ENCODE measurements at places on chromosomes 12 and 14. TPM values are rescaled to one million over a fixed set of nuclear protein-coding genes. Genes with fewer than 3 reads are reported as not detected.

DNA sequence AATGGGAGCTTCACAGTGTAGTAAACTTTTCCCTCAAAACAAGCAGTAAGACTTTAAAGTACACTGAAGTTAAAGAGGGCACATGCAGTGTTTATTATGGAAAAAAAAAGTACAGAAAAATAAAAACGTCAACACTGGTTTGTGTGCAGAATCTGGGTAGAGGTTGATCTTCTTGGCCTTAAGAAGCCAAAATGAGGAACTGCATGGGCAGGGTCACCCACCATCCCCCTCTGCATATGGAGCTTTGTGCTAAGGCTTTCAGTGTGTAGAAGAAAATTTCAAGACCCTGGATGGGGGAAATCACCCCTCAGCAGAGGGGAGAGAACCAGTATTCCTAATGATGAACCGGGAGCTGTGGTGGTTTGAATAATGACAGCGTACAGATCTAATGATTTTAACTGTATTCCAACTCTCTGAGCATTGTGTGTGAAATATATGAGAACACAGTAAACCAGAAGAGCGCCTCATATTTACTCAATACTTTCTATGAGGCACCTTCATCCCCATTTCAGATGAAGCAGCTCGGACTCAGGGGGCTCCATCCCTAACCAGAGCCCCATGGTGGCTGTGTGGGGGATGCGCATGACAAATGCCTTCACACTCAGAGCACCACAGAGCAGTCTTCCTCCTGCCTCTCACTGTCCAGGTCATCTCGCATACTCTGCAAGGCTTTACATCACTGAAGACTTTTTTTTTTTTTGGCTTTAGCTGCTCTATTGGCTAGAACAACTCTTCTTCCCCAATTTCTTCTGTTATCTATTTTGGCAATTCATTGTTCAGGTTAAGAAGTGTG is 33.4 kb downstream of the ACADS start:
- DNase-seq: no peak

DNA sequence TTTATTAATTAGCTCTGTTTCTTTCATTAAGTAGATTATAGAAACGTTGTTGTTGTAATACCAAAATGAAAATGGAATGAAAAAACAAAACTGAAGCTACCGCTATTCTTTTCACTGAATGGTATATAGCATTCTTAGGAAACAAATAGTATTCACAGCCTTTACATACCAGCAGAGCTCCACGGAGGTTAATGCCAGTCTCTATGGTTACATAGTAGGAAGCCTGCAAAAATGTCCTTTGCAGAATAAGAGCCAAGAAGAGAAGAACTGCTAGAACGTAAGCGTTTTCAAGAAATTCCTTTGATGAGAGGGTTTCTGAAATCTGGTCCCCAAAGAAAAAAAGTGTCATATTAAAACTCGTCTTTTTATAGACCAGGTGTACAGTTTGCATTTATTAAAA is 30.6 kb downstream of the ABCC9 start:
- DNase-seq: no peak

GRCh38 chr14:85471744-85472143 is 58.2 kb upstream of the FLRT2 start:
- DNase-seq: peak; percentile 54

- DNase-seq: no peak
These were observed 54.1 kb downstream of the BEGAIN start for GRCh38 chr14:100532906-100533655.

GRCh38 chr12:117010693-117011451 is 88.3 kb downstream of the TESC start:
- DNase-seq: no peak

- DNase-seq: no peak
These were observed 60.8 kb upstream of the EVL start for GRCh38 chr14:100004392-100004791.

DNA sequence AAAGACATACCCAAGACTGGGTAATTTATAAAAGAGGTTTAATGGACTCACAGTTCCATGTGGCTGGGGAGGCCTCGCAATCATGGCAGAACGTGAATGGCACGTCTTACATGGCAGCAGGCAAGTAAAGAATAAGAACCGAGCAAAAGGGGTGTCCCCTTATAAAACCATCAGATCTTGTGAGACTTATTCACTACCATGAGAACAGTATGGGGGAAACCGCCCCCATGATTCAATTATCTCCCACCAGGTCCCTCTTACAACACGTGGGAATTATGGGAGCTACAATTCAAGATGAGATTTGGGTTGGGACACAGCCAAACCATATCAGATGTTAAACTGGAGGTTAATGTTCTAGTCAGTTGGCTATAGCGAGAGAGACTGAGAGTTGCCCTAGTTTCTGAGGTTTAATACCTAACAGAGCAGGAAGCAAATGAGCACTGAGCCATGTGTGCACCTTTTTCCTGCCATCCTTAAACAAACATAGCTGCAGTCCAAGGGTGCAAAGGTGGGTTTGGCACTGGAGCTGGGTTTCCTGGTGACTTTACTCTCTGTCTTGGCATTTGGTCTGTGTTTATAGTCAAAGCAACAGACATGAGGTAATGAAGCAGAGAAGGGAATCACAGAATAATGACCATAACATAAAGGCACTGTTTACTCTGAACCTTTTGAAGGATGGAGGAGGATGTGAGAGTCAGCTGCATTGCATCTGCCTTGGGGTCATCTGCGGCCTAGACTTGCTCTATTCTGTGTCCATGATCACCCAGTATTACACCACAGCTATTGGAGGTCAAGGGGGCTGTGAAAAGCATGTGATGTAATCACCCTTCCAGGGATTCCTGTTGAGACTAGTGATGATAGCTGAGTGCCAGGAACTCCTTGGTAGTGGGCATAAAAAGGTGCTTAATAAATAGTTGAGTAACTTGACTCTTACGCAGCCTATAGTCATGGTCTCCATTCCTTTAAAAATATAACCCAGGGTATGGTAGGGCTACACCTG is 83.6 kb upstream of the USP44 start:
- peak; percentile 39 for DNase-seq

DNA sequence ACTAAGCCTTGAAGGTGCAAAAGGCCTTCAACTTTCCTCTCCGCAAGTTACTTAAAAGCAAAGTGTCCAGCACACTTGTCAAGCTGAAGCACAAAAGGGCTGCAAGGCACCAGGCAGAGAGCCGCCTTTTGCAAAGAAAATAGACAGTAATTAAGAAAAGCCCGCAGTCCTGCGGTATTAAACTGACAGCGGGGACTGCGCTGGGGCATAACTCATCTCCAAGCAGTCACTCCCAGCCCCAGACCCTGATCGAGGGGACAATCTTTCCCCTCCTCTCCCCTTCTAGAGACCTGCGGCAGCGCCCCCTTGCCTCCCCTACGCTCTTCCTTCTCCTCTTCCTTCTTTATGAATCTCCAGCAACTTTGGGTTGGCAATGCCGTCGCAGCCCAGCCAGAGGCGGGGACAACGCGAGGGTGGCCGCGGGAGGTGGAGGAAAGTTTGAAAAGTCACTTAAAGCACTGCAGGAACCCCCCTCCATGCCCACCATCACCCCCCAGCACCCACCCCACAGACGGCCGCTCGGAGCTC is 200.9 kb upstream of the CAND1 start:
- DNase-seq: no peak

DNA sequence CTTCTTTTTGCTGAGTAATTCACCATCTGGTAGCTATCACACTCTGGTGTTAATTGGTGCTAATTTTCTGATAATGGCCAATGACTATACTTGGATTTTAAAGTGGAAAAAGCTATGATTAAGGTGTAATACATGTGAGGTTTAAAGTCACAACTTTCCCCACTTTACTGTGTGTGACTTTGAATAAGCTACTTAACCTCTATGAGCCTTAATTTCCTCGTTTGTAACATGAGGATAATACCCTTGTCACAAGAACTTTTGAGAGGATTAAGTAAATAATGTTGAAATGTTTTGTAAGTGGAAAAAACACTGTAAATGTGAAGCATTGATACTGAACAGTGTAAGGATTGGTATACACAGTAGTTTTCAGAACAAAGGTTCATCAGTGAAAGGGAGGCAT is 65.3 kb downstream of the MSRB3 start:
- DNase-seq: no peak

DNA sequence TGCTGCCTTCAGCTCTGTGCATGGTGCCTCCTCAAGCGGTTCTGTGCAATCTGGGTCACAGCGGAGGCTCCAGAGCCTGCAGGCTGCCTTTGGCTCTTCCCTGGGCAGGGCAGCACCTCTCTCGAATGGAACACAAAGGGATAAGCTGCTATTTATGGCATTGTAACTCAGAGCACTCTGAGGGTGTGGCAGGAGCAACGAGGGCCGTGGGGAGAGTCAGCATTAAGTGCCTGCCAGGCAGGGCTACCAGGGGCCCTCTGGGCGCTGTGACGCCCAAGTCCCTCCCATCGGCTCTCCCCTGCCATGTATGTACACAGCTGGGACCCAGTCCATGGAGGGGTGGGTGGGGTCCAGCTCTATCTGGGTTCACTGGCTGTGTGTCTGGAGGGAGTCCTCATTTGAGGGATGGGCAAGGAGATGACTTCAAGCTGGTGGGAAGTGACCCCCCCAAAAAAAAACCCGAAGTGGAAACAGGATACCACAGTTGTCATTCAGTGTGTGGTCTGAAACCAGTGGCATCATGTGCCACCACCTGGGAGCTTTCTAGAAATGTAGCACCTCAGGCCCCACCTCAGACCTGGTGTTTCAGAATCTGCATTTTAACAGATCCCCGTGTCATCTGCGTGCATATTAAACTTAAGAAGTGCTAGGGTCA is 44.0 kb upstream of the OAS1 start:
- DNase-seq: no peak

- DNase-seq: peak; percentile 84
These were observed 15.7 kb downstream of the TBX3 start for GRCh38 chr12:114668151-114668885.

- DNase-seq: no peak
These were observed 493 bp downstream of the HOXC5 start for GRCh38 chr12:54033106-54033979.

DNA sequence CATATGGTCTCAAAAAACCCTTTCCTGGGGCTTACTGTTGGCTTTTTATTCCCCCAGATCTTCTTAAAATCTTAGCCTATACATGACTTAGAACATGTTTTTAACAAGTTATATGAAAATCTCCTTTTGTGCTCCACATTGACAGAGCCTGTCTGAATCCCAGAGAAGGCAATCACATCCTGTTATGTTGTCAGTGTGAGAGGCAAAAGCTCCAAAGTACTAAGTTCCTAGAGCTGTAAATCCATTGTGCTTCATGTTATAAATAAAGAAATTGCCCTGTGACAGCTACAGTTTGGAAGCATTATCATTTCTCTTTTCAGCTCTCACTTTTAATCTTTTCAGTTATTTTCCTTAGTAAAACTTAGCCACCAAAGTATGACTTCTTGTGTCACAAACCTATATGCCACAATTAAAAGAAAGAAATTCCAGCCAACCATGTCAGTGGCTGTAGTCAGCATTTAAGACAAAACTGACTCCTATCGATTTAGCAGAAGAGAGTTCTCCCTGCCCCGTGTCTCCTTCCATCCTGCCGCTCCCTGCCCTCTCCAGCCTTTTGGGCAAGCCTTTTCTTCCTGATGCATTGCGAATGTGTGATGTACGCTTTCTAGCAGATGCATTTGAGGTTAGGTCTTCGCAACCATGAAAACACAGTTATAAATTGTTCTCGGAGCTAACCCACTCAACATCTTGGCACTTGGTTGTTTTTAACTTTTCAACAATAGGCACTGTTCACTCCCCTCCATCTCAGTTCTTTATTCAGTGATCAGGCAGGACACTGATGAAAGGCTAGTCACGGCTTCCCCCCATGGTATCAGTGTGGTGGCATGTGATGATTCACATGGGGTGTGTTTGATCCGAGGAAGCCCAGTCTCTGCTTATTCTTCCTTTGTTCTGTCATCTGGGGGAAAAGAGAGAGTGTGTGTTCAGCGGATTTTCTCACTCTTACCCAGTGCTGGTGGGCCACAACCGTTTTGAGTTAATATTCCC is 143.5 kb downstream of the SSPN start:
- no peak for DNase-seq

DNA sequence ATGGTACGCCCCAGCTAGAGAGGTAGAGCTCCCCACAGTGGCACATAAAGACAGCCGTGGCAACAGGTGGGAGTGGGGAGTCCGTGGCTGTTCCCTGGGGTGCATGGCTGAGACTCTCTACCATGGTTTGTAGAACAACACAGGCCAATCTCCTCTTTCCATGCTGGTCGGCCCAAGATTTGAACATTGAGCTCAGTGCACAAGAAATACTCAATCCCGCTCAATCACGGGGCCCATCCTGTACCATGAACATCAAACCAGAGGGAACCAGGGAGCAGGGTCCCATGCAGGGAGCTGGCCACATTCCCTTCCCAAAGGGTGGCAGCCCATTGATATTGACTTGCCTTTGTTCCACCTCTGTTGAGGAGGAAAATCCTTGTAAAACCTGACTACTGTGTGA is 353.1 kb downstream of the DPF3 start:
- no peak for DNase-seq

GRCh38 chr12:3304436-3305165 is 186.4 kb upstream of the PRMT8 start:
- peak; percentile 77 for DNase-seq

- DNase-seq: no peak
These were observed 12.1 kb upstream of the LTA4H start for GRCh38 chr12:96047229-96048211.

- no peak for DNase-seq
These were observed 35.6 kb upstream of the ITPR2 start for GRCh38 chr12:26868447-26869103.

DNA sequence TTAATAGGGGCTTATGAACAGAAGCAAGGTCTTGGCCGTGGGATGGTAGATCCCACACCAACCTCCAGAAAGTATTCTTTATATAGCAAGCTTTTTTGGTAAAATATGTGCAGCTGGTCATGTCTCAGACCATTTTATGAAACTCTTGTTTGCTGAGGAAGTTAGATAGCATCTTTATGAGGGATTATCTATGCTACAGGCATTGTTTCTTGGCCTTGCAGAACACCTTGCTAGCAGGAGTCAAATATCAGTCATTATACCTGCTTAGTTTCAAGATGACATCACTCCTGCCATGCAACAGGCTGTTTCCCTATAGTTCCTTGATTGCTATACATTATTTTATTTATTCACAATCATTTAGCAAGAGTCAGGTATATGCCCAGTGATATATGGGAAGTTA is 84.8 kb upstream of the LRFN5 start:
- DNase-seq: no peak

GRCh38 chr14:100076606-100077005 is 11.4 kb downstream of the EVL start:
- DNase-seq: no peak

- peak; percentile 66 for DNase-seq
These were observed 24.3 kb upstream of the PCNX1 start for GRCh38 chr14:70882776-70883492.

DNA sequence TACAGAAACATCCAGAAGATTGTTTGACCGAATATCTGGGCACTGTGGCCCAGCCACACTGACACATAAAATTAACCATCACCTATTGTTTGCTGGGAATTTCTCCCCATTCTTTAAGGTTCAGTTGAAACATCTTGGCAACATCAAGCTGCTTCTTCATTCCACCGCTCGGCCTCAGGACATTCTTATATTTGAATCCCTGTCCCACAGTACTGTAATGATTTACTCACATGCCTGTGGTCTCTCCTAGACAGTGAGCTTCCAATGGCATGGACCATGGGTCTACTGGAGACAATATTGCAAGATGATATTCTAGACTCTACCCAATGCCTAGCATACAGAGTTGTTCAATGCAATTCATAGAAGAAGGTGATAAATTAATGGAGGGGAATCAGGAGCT is 56.1 kb downstream of the EMP1 start:
- no peak for DNase-seq

Gene KRT6B
- not detected for total RNA-seq

Gene AMN
- total RNA-seq: not detected

Gene IFI27L2
- 122 TPM for total RNA-seq

Gene MGP
- total RNA-seq: 42.8 TPM

Gene MARS1
- total RNA-seq: 121 TPM

Gene MAP1LC3B2
- 0.41 TPM for total RNA-seq

Measured in H4 (cell line).